SJSA1 (cell line): ENCODE measurements at places on chromosomes 2 and 18.
A peak's percentile ranks its signal among the peaks of the same experiment; 100 is the strongest.

DNA sequence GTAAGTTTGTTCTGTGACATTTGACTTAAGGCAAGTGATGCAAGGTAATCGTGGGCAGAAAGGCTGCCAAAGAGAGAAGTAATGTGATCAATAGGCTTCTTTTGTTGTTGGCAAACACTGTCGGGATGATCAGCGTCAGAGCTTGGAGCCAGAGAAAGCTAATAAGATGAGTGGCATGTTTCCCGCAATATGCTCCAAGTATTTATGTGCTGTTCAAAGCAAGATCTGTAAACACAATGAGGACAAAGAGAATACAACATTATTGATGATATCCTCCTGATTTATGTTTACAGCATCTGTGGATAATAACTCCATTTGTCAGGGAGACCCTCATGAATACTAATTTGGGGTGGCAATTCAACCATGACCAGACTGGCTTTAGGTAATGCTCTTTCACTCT is 603.3 kb downstream of the TDRD15 start:
- no peaks in the 10 kb centered on the region for H3K4me1 ChIP-seq
- H3K36me3 ChIP-seq, result no peaks in the 10 kb centered on the region

GRCh38 chr2:111053825-111054515 is 66.7 kb upstream of the BCL2L11 start:
- H3K27ac ChIP-seq, result no peak overlapping the region
- no peak overlapping the region for H3K4me3 ChIP-seq
- DNase-seq, result no peak
- no peaks in the 10 kb centered on the region for H3K4me1 ChIP-seq

- no peaks in the 10 kb centered on the region for H3K27me3 ChIP-seq
- H3K36me3 ChIP-seq, result no peaks in the 10 kb centered on the region
- H3K4me3 ChIP-seq, result no peak overlapping the region
- no peak overlapping the region for H3K27ac ChIP-seq
These were observed 820.4 kb downstream of the BCL11A start for GRCh38 chr2:59732871-59733566.

DNA sequence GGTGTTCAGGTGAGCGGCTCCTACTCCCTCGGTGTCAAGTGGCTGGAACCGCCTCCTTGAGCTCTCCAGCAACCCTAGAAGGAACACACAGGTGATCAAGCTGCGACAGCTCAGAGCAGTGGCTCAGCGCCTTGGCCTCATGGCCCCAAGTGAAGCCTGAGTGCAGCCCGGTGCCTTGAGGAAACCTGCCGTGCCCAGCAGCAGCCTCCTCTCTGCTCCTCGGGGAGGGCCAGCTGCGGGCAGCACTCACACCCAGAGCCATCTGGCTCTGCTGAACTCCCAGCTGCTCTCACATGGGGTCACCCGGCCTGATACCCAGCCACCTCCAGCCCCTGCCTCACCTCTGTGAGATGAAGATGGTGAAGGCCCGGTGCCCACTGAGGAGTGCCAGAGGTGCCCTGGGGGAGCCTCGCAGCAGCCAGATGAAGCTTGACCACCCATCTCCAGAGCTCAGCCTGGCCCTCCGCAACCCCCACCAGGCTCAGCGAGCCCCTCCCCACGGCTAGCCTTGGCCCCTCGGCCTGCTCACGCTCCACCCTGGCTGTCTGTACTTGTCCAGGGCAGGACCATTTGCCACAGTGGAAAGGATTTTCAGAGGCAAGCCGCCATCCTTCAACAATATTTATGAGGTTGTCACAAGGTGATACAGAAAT is 70.6 kb upstream of the RAB6C start:
- no peak overlapping the region for H3K27ac ChIP-seq
- no peaks in the 10 kb centered on the region for H3K36me3 ChIP-seq
- H3K4me1 ChIP-seq, result no peaks in the 10 kb centered on the region
- peak; percentile 37 for DNase-seq

DNA sequence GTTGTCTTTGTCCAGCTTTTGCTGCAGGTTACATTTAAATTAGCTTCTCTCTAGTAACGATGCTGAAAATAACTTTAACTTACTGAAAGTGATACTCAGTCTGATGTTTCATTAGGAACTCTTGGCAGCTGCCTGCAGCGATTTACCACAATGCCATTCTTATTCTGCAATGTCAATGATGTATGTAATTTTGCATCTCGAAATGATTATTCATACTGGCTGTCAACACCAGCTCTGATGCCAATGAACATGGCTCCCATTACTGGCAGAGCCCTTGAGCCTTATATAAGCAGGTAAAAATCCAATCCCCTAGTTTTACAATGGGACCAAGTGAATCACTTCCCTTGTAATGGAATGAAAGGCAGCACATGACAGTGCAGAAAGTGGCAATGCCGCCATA is 16.3 kb upstream of the MFF start:
- H3K4me3 ChIP-seq, result no peak overlapping the region
- no peaks in the 10 kb centered on the region for H3K27me3 ChIP-seq

DNA sequence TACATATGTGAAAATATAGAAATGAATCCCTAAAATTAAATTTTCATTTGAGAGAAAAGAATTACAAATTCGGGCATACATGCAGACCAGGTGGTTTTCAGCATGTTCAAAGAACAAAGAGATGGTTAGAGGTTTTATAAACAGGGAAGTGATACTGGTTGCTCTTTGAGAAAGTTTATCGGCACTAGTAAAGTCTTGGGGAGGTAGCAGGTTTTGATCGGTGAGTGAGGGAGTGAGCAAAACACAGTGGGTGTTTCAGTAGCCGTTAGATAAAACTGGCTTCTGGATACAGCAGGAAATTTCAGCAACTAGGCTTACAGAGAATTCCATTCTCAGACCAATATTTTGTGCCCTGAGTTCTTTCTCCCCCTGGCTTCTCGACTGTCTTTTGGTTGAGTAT is 51.1 kb downstream of the DSC3 start:
- no peak for DNase-seq
- H3K4me1 ChIP-seq, result 0 out of 2 replicates have a peak, but pooled peaks cover 3% of the 10 kb centered on the region
- no peaks in the 10 kb centered on the region for H3K27me3 ChIP-seq
- H3K36me3 ChIP-seq, result no peaks in the 10 kb centered on the region

GRCh38 chr2:233061591-233062450 is 1.7 kb downstream of the INPP5D start:
- H3K27ac ChIP-seq, result no peak overlapping the region
- H3K27me3 ChIP-seq, result no peaks in the 10 kb centered on the region
- no peak for DNase-seq
- H3K4me1 ChIP-seq, result peaks cover 10% of the 10 kb centered on the region
- no peaks in the 10 kb centered on the region for H3K36me3 ChIP-seq

- DNase-seq, result no peak
- H3K36me3 ChIP-seq, result peaks cover 55% of the 10 kb centered on the region
- H3K27ac ChIP-seq, result no peak overlapping the region
- no peak overlapping the region for H3K4me3 ChIP-seq
- H3K27me3 ChIP-seq, result no peaks in the 10 kb centered on the region
These were observed 52.8 kb downstream of the EIF5B start for GRCh38 chr2:99389946-99390345.

- no peak for DNase-seq
- H3K36me3 ChIP-seq, result no peaks in the 10 kb centered on the region
- H3K4me1 ChIP-seq, result peaks cover 13% of the 10 kb centered on the region
- no peak overlapping the region for H3K4me3 ChIP-seq
- no peaks in the 10 kb centered on the region for H3K27me3 ChIP-seq
These were observed 17.0 kb upstream of the ARHGEF4 start for GRCh38 chr2:130819608-130820278.

GRCh38 chr2:111910609-111911277 is 12.3 kb downstream of the MERTK start:
- no peak overlapping the region for H3K27ac ChIP-seq
- no peak overlapping the region for H3K4me3 ChIP-seq
- H3K27me3 ChIP-seq, result peaks cover 14% of the 10 kb centered on the region; the same call in 1 of the 2 replicates
- DNase-seq, result no peak
- no peaks in the 10 kb centered on the region; the same call in 1 of the 2 replicates for H3K4me1 ChIP-seq
- H3K36me3 ChIP-seq, result no peaks in the 10 kb centered on the region

- no peak overlapping the region for H3K4me3 ChIP-seq
- no peak overlapping the region for H3K27ac ChIP-seq
- no peaks in the 10 kb centered on the region for H3K4me1 ChIP-seq
- no peak for DNase-seq
- H3K36me3 ChIP-seq, result no peaks in the 10 kb centered on the region
- H3K27me3 ChIP-seq, result peaks cover 3% of the 10 kb centered on the region
These were observed 7.8 kb downstream of the CCDC85A start for GRCh38 chr2:56191617-56192016.

GRCh38 chr2:124193706-124194105 is 168.6 kb downstream of the CNTNAP5 start:
- no peak for DNase-seq
- H3K27me3 ChIP-seq, result no peaks in the 10 kb centered on the region
- no peaks in the 10 kb centered on the region for H3K4me1 ChIP-seq
- H3K36me3 ChIP-seq, result no peaks in the 10 kb centered on the region

GRCh38 chr2:50691513-50691912 is 340.4 kb downstream of the NRXN1 start:
- no peaks in the 10 kb centered on the region for H3K4me1 ChIP-seq
- no peaks in the 10 kb centered on the region for H3K27me3 ChIP-seq
- no peak overlapping the region for H3K27ac ChIP-seq
- no peak for DNase-seq
- H3K36me3 ChIP-seq, result no peaks in the 10 kb centered on the region
